Suppressor macrophage treated with lipopolysaccharide for 1 hour (primary cell): ENCODE measurements at places on chromosomes 6 and 20.

GRCh38 chr6:16760516-16761470 lies at the start of gene ATXN1:
Gene ATXN1, minus strand, starts transcription at chr6:16761460.
- peak; percentile 65 for DNase-seq

DNA sequence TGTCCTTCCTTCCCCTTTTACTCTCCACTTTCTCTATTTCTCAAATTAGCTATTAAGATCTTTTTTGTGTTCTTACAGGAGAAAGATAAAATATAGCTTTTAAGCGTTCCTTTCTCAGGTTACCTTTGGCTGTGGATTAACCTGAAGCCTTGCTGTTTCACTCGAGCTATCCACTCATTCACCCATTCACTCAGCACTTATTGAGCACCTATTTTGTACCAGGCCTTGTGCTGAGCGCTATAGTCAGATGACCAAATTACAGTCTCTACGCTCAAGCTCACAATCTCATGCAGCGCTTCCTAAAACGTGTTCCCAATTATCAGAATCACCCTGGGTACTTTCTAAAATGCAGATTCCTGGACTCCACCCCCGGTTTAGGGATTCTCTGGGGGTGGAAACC lies 1.8 kb upstream of the CEP250 start:
- DNase-seq = no peak

DNA sequence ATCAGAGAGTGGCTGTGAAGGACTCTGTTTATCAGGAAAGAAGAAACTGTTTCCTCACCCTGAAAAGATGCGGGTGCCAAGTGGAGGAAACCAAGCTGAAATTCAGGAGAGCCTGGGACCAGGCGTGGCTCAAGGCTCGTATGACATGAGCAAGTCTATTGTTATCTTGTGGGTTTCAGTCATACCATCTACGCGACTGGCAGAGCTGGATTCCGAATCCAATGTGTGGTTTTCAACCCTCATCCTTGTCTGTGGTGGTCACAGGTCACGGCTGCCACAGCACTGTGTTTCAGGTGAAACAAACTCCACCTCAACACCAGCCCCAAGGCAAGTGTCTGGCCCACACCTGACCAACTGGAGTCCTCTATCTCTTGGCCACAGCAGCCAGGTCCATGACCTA lies 9.1 kb downstream of the MC3R start:
- DNase-seq = no peak

DNA sequence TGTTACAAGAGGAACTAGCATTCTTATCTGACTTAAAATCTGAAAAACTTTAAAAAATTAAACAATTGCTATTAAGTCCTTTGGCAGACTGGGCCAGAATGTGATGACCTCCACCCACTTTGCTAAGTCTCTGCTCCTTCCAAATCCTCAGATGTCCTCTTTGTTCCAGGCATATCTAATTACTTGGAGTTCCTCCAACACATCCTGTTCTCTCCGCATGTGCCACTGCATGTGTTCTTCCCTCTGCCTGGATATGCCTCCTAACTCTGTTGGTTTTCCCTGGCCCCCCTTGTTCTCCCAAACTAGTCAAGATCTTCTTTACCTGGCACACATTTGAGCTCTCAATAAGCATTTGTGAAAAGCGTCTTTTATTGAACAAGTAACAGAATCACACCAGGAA lies 23.1 kb downstream of the ELOVL2 start:
- no peak for DNase-seq

DNA sequence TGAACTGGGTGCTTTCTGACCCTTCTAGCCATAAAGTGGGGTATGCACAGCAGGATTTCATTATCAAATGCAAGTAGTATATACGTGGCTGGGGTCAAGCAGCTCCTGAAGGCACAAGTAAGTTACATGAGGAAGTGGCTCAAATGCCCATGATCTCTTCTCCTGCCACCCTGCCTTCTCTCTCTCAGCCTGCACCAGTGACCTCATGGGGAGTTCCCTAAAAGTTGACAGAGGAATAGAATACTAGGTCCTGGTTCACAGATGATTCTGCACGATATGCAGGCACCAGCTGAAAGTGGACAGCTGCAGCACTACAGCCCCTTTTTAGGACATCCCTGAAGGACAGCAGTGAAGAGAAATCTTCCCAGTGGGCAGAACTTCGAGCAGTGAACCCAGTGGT lies 282.0 kb downstream of the BCKDHB start:
- peak; percentile 29 for DNase-seq

- DNase-seq = peak; percentile 85
These were observed 262.4 kb downstream of the ERMARD start for GRCh38 chr6:170013815-170014214.

DNA sequence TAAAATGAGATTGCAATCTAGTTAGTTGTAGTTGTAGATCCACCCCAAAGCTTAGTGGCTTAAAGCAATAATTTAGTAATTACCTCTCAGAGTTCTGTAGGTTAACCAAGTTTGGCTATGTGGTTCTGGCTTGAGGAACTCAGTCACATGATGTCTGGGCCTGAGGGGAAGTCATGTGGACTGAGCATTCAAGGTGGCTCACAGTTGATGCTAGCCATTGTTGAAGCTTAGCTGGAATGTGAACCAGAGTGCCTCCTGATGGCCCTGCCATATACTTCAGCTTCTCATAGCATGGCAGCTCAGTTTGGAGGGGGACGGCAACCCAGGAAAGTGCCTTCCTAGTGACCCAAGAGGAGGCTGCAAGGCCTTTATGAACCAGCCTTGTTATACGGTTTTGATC lies 263.2 kb upstream of the RNF217 start:
- no peak for DNase-seq
